ENCODE measurements at places on chromosomes 11 and 22.

GRCh38 chr11:14455648-14456430, 43.8 kb downstream of the COPB1 start:
- DNase-seq = no peak

DNA sequence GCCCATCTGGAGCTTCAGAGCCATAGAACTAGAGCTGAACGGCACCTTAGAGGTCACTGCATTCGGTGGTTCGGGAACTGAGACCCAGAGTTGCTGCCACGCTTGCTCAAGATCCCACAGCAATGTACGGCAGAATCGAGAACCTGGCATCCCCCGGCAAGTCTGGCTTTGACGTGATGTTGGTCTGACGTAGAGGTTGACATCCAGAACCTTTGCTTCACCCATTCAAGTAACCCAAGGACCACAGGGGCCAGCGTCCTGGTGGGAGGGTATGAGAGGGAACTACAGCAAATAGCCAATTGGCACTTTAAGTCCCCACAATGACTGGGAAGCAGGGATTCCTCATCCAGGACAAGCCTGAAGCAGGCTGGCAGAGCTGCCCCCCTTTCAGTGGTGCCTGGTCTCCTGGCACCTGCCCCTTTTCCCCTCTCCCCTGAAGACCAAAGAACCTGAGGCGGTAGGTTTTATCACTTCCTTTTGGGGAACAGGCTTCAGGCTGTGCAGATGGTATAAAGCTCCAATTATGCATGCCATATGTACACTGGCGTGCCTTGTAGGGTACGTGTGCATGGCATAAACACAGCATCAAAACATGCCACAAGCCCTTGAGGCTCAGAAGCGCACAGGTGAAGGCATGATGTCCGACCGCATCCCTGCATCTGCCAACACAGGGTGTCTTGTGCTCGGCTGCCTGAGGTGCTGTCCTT, 15.3 kb upstream of the TEF start:
- no peak for DNase-seq

DNA sequence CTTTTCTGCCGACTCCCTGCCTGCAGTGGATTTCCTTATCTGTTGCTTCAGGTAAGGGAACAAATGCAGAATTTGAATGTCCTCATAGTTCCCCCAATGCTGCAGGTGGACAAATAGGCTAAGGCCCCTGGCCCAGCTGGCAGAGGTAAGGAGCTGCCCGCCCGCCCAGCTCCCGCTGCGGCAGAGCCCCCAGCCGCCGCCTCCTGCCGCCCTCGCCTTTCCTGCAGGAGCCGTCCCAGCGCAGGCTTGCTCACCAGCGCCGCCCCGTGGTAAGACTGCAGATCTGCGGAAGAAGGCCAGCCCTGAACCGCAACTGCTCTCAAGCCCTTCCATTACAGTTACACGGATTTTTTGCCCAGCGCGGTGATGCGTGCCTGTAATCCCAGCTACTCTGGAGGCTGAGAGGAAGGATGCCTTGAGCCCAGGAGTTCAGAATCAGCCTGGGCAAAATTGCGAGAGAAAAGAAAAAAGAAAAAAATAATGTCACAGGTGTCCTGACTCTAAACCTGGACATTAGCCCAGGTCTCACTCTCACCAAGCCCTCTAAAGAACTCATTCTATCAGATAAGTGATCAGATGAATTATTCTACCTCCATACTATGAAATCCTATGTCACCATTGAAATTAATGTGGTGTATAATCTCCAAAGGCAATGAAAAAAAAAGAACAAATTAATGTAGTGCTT, 51.2 kb upstream of the EMID1 start:
- no peak for DNase-seq

DNA sequence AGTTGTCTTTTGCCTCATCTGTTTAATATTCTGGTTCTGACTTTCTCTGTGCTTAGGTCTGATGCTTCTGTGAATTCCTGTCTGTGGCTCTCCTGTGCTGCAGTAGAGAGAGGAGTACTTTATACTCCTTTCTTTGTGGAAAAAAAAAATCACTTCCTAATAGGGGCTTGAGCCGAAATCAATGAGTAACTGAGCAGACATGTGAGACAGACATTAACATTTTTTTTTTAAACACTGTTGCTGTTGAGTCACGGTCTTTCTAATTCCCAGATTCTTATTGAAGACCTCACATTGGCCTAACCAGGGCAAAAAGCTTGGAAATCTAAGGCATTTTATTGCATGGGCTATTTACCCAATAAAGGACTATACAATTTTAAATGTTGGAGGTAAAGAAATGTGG, 86.1 kb downstream of the GRM5 start:
- DNase-seq = no peak

- DNase-seq = no peak
Observed at GRCh38 chr11:14096606-14097005, 134.1 kb downstream of the SPON1 start.

DNA sequence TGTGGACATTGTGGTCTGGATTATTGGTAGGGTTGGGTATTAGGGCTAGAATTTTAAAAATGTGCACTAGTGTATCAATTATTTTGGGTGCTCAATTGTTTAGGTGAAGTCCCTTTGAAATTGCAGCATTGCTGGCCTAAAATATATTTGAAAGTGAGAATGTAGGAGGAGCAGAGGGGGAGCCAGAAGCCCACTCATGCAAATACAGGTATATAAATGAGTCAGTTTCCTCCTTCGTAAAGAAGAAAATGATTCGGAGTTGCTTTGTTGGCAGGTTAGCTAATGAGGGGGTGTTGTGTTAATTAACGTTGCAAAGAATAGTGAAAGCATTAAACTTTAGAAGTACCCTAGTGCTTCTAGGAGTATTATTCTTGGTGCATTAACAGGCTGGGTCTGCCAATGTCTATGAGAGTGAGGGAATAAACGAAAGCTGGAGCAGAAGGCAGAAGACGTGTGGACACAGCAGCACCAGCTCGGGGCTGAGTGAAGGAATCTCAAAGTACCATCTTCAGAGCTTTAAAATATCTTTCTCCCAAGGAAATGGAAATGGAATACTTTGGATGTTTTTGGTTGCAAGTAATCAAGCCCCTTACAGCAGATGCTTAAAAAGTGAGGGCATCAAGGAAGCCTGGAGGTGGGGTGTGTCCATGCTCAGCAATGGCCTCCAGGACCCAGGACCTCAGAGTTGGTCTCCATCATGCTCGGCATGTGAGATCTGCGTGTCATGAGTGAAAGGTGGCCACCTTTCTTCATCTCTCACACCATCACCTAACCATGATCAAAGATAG, 522.9 kb downstream of the NTM start:
- no peak for DNase-seq

GRCh38 chr22:50507421-50507990, at the start of gene LMF2:
TSS of gene LMF2 (minus strand) at chr22:50507702. CDS start at chr22:50507675, 27 bp downstream.
- DNase-seq = no peak

DNA sequence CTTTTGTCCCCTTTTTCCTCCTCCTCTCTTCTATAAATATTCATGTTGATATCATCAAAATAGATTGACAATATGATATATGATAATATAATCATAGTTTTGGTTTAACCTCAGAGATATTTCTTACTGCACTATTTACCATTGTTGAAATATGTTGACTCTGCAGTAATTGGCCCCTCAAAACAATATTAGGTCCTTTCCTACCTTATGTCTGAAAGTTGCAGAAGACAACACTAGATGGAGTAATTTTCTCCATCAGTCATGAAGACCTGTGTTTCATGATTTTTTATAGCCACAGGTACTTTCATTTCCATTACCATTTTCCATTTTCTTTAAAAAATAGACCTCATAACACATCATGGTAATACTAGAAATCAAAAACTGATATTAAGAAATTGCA, 284.4 kb downstream of the LUZP2 start:
- no peak for DNase-seq

DNA sequence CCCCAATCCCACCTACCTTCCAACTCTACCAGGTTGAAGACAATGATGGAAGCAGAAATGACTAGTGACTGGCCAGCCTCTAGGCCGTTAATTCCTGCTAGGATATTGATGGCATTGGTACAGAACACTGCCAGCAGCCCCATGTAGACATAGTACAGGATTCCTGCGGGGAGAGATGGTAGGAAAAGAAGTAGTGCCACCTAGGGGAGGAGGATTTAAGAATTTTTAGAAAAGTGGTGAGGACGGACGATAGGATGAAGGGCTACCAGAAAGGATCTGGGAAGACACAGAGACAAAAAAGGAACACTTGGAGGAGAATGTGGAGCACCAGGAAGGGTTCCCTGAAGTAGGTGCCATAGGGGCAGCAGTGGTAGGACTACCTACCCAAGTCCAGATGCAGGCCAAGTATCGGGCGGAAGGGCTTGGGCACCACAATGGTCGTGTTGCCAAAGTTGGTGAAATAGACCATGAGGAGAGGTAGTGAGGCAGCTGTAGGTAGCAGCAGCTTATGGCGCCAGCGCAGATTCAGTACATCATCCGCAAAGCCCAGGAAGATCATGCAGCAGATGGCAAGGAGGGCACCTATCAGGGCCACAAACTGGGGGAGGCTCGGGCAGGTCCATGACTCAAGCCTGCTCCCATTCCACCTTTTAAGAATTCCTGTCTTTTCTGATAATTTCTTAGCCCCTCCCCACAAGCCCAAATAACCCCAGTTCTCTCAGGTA, 1.2 kb downstream of the DPAGT1 start:
- DNase-seq = no peak

DNA sequence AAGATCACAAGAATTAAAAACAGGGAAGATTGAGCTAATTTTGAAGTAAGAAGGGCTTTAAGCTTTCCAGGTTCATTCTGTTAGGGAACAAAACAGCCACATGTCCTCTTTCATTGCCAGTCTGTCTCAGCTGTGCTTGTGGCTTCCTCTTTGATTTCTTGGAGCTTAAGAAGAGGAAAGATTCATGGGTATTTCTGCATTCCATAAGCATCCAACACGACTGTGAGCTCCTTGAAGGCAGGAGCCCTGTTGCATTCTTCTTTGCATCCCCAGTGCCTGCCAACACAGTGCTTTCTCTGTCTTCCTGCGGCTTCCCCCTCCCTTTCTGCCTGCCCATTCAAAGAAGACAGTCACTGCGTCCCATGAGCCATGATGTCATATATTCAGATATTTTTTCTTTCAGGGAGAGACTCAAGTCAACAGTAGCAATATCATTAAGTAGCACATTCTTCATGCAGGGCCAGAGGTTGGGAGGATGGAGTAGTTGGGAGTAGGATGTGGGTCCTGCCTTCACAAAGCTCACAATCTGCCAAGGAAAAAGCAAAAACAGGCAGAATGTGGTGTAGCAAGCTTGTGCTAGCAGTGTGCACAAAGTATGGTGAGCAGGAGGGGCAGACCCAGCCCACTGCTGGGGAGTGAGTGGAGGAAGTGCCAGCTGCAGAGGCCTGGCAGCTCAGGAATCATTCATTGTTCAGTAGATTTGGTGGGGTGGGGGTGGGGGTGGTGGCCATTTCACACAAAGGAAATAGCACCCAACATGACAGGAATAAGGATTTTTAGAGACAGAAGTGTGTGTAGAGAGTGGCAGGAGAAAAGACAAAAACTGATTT, 162.1 kb upstream of the RASSF10 start:
- no peak for DNase-seq

DNA sequence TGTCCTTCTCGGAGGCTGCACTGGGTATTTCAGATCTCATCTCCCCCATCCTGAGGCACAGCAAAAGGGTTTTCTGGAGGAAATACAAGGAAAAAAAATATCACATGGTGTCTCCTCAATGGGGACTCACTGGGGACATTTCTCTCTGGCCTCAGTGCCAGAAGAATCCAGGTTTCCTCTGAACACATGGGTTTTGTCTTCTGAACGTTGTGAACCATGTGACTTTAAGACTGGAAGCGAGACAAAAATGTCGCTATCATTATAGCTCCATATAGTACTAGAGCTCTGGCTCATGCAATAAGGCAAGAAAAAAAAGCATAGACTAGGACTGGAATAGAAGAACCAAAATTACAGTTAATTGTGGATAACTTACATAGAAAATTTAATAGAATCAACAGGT, 44.9 kb upstream of the RFPL3 start:
- DNase-seq = no peak

DNA sequence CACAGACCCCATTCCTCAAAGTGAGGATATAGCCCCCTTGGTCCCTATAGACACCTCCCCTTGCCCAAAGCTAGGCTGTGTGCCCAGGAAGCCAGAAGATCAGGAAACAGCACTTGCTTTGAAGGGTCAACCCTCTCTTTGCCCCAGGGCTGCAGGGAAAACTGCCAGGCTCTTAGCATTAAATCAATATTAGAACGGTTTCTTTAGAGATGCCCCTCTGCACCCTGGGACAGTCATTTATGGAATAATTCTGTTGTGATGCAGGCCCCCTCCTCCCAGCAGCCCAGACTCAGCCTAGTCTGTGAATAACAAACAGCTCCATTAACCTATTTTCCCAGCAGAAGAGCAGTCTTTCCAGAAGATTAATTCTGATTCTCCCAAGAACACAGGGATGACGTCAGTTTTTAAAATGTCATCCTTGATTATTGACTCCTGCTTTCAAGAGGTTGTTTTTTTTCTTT, 11.6 kb upstream of the CAPN5 start:
- no peak for DNase-seq

- DNase-seq = no peak
Observed at GRCh38 chr11:76073724-76074123, 132.6 kb downstream of the WNT11 start.

DNA sequence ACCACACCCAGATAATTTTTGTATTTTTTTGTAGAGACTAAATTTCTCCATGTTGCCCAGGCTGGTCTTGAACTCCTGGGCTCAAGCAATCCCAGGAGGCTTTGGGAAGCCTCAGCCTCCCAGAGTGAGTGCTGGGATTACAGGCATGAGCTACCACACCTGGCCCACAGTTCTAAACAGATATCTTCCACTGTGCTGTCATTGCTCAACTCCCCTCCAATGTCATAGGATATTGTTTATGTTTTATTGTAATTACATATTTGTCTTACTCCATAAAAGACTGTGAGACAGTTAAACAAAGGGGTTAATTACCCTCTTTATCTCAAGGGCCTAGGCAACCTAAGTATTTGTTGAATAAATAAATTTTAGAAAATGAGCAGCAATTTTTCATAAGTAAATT, 204.2 kb downstream of the GRM5 start:
- DNase-seq = no peak

DNA sequence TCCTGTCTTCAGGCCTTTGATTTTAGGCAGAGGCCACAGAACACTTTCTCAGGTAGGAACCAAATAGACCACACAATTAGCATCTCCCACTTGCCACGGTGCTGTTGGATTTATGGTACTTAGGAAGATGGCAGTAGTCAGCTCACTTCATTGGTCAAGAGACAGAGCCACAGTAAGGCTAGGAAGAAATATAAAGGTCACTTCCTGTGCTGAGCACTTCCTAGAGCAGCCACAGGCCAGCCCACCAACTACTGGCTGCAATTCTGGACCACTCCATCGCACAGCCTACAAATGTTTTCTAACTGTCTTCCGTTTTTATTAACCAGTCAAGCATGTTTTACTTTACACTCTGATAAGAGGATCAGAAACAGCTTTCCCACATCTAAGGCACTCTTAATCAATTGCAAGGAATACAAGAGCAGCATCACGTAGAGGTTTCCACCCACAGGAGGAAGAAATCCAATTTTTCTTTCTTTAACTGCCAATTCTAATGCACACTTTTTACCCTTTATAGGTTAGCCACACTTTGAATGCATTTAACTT, 54.7 kb downstream of the ABTB2 start:
- DNase-seq = no peak

Data from NCI-H2107 (cell line).